ENCODE measurements at places on chromosomes 3 and 15.

DNA sequence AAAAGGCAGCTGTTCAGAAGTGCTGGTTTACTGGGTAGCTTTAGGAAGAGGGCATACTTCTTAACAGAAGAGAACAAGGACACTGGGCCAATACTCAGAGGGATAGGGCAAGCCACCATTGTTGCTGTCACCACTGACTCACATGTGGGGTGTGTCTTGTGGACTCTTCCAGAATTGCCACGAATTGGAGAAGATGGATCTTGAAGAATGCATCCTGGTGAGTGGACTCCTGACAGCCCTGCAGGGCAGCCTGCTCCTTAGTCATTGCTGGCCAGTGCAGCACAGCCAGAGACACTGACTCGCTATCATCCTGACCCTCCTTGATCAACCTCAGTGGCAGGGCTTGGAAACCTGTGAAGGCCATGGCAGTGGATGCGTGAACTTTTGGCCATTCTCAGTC is 62.3 kb downstream of the UBP1 start:
- no peak for DNase-seq

DNA sequence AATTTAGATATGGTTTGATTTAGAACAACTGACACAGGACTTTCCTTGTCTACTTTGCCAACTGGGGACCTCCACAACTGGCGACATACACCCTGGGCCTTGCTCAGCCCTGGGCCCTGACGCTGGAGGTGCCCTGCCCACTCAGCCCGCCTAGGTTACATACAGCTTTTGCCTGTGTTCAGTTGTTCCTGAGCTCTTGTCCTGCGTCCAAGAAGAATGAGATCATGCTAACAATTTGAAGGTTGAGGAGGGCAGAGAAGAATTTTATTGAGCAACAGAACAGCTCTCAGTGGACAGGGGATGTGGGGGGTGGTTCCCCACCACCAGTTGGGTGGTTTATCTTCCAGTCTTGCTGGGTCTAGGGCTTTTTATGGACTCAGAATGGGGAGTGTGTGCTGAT is 67.9 kb downstream of the IQCH start:
- DNase-seq, result no peak

- no peak for DNase-seq
Observed at GRCh38 chr3:126954141-126954842, 28.6 kb upstream of the PLXNA1 start.

- no peak for DNase-seq
Observed at GRCh38 chr3:20280257-20280656, 94.3 kb upstream of the SGO1 start.

- DNase-seq, result no peak
Observed at GRCh38 chr3:42590989-42591756, 513 bp downstream of the SS18L2 start.

DNA sequence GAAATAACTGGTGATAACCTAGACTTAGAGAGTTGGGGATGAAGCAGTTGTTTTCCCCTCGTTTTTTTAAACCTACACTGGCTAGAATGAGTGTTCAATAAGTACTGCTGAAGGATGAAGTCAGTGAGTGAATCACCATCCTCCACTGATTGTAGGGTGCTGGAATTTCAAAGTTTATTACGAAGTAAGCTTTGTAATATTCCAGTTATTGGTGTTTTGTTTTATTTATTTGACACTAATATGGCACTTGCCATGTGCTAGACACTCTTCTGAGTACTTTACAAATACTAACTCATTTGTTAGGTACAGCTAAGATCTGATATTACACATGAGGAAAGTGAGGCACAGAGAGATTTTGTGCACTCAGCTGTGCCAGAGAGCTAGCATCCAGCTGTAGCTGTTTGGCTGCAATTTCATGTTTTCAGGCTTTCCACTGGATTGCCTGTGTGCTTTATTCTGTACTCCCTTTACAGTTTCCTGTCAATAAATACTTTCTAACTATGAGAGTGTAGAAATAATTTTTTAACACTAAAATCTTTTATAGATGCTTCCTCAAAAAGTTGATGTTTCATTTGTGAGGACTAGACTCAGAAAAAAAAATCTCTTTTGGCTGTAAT is 5.8 kb downstream of the MAP2K5 start:
- no peak for DNase-seq

DNA sequence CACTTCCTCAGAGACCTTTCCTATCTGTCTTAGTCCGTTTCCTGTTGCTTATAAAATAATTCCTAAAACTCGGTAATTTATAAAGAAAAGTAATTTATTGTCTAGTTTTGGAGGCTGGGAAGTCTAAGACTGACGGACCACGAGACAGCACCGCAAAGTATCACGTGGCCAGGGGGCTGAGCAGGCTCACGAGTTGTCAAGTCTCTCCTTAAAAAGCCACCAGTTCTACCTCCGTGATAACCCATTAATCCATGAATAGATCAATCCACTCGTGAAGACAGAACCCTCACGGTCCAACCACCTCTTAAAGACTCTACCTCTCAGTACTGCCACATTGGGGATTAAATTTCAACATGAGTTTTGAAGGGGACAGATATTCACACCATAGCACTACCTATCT is 821 bp downstream of the LINS1 start:
- DNase-seq, result no peak

DNA sequence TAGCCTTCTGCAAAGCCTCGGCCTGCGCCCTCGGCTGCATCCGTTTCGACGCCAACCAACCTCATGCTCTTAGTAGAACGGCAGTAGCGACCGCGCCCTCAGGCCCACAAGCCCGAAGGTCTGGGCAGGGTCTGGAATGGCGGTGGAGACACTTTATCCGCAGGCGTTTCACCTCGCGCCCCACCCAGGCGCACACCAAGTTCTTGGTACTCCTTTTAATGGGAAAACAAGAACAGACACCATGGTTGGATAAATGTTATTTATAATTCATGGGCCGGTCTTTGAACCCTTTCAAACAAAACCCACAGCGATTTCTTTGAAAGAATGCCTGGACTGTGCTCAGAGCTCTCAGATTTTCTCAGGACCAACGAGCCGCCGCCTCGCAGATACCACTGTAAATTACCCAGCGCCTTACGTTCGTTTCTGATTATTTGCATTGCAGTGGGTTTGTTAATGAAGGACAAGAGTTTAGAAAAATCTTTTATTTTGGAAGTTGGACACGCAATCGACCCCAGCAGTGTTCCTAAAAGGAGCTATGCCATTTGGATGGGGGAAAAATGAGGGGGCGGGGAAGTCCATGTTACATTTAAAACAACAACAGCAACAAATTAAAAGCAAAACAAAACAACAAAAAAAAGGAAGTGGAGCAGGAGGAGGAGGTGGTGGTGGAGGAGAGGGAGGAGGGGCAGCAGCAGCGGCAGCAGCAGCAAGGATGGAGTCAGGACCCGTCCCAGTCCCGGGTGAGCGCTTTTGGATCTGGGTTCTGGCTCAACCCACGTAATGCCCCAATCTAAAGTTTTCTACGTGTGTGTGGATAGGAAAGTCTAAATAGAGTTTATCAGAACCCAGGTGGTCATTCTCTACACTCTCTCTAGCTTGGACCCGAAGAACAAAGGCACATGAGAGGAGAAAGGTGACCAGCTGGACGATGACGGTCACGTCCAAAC is 993 bp upstream of the ISL2 start:
- DNase-seq, result no peak

- no peak for DNase-seq
Observed at GRCh38 chr3:30751610-30752299, 142.7 kb downstream of the GADL1 start.

DNA sequence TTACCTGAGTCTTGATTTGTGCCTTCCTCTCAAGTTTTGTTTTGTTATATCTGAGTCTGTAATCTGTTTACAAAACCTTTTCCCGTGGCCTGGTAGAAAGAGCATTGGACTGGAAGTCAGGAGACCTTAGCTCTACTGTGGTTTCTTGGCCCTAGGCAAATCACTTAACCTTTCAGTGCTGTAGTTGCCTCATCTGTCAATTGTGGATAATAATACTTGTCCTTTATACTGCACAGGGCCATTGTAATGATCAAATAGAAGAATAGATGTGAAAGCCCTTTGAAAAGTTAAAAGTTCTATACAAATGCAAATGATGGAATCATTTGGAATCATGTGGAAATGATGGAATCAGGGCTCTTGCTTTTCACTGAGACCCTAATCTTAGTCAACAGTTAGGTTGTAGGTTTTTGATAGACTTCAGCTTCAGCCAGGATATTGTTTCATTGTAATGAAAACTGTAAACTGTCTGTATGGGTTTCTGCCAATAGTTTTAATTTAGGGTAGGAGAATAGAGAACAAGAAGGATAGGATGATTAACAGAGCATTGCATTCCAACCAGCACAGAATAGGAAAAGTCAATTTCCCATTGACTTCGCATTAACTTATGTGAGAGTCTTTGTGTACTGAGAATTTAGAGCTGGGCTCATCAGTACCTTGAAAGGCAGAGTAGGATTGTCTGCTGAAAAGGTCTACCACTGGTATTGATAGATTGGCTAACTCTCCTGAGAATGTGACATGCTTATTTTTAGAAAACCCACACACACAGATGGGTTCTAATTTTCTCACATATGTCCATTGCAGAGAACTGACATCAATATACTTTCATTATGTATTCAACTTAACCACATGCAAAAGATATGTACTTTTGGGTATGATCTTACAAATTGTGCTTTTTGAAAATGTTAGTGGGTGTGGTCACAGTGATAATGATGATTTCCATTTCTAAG is 21.8 kb downstream of the MAP2K5 start:
- DNase-seq, result no peak

- DNase-seq, result no peak
Observed at GRCh38 chr3:164326714-164327113, 751.6 kb downstream of the SI start.

DNA sequence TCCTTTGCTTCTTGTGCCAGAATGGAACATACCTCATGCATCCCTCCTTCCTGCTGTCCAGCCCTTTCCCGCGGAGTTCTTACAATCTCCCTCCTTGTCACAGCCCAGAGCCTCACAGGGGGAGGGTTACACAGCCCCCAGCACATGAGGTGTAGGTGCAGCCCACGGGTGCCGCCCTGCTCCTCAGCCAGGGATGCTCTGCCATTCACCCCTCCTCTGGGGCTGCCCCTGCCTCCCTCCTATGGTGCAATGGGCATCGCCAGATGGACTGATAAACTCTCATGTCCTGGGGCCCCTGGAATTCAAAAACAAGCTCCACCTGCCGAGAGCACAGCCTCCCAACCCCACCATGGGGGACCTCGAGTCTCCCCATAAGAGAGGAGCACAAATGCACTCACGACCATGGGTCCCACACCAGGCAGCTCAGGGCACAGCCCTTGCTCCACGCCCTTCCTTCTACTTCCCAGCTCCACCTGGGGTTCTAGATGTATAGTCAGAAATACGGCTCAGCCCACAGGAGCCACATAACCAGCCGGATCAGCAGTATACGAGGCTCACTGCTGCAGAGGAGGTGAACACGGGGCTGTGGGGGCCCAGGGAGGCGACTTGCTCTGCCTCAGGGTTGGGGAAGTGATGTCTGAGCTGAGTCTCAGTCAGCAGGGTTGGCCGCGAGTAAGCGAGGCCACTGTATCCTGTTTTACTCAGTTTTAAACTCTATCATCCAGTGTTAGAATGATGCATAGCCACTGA is 269.7 kb upstream of the LYSMD4 start:
- no peak for DNase-seq

DNA sequence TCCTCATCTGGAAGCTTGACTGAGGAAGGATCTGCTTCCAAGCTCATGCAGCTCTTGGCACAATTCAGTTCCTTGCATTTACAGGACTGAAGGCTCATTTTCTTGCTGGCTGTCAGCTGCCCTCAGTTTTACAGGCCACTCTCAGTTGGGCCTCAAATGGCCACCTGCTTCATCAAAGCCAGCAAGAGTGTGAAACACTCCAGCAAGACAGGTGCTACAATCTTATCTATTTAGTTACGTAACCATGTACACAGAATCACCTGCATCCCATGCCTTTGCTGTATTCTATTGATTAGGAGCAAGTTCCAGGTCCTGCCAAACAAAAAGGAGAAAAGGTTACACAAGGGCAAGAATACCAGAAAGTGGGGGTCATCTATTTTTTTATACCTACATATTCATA is 40.8 kb downstream of the RHCG start:
- DNase-seq, result no peak

GRCh38 chr15:52071570-52071969 is 41.0 kb downstream of the BCL2L10 start:
- no peak for DNase-seq

DNA sequence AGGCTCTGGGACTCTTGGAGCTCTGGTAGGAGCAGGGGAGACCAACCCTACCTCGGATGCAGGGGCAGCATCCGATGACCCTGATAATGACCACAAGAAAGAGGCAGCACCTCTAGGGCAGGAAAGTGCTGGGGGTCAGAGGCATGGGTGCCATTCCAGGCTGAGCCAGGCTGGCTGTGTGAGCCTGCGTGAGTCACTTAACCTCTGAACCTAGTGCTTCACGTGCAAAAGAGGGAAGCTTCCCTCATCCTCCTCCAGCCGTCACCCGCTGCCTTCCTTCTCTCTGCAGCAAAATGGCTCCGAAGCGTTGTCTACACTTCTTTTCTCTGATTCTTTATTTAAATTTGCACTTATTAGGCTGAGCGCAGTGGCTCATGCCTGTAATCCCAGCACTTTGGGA is 35.5 kb downstream of the ZDHHC19 start:
- DNase-seq, result no peak

DNA sequence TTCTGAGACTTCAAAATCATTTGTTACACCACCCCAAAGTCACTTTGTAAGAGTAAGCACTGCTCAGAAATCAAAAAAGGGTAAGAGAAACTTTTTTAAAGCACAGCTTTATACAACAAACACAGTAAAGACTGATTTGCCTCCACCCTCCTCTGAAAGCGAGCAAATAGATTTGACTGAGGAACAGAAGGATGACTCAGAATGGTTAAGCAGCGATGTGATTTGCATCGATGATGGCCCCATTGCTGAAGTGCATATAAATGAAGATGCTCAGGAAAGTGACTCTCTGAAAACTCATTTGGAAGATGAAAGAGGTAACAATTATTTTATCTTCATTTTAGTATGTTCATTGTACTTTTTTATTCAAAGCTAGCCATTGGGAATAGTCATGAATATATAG is 32.6 kb downstream of the BLM start:
- DNase-seq, result no peak

GRCh38 chr15:100349321-100349695 is 7.5 kb upstream of the ADAMTS17 start:
- DNase-seq, result no peak

DNA sequence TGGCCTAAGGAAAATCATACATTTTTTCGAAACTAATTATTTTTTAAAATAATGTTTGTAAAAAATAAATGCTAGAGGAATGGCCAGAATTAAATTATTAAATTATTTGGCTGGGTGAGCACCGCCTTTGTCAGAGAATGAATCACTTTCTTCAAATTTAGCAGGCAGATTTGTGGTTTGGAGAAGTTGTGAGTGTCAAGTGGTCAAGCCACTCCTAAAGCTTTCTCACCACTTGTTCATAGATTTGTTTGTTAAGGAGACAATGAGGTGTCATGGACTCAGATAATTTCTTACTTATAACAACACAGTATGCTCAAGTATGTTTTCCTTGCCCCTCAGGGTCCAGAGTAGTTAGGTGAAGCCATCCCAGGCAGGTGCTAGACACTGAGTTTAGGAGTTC is 196.2 kb downstream of the TUSC7 start:
- DNase-seq, result no peak

GRCh38 chr3:23474580-23475357 is 271.6 kb downstream of the UBE2E2 start:
- no peak for DNase-seq
